ENCODE measurements at places on chromosomes 1 and 21.
A peak's percentile ranks its signal among the peaks of the same experiment; 100 is the strongest.

GRCh38 chr1:161930064-161930463 is 93.6 kb downstream of the OLFML2B start:
- DNase-seq, result no peak

- no peak for DNase-seq
These were observed 222.0 kb downstream of the OMA1 start for GRCh38 chr1:58324558-58324957.

GRCh38 chr1:32062867-32063230 is 9.9 kb upstream of the TMEM39B start:
- no peak for DNase-seq

GRCh38 chr21:38404177-38404576 is 94.1 kb downstream of the ERG start:
- no peak for DNase-seq

- no peak for DNase-seq
These were observed 12.2 kb downstream of the HDAC1 start for GRCh38 chr1:32303997-32304622.

GRCh38 chr1:2492091-2492490 is 16.0 kb downstream of the PLCH2 start:
- DNase-seq, result peak; percentile 27
